AG08396 (cell line): ENCODE measurements at places on chromosomes 16 and 17.

DNA sequence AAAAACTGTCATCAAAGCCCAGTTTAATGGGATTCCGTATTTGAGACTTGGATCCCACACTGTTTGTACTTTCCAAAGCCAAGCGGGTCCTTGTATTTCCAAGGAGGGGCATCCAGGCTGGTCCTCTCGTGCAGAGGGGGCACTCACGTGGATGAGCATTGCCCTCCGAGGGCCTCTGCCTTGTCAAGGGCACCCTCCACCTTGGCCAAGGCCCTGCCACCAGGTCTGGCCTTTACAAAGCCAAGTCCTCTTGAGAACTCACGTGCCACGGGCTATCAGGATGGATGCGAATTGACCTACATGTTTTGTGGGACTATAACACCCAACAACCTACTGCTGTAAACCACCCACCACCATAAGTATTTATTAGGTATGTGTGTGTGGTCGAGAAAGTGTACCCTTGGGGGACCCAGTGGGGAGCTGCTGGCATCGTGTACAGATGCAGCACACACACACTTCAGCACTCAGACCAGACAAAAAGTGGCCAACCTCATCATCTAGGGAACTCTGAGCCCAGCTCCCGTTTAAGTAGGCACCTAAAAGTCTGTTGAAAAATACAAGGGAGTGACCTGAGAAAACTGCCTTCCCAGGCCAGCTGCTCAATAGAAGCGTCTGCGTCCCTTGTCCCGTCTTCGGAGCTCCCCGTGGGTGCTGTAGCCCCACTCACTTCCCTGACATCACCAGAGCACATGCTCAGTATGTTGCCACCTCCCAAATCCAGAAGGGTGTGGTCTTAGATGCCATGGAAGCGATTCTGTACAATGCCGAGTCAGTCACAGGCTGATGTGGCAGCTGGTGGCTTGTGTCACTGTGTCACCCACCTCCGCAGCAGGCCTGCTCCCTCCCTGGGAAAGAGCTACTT, 12.9 kb downstream of the MAP1LC3B start:
- DNase-seq, result no peak

- DNase-seq, result no peak
These were observed 32.8 kb upstream of the ETV4 start for GRCh38 chr17:43578699-43579565.

- no peak for DNase-seq
These were observed 1353.4 kb upstream of the GOT2 start for GRCh38 chr16:60087530-60087929.

GRCh38 chr17:8253801-8254200, 4.7 kb downstream of the PFAS start:
- peak; percentile 31 for DNase-seq

GRCh38 chr16:3458278-3458851, 14.9 kb downstream of the NAA60 start:
- DNase-seq, result peak; percentile 68

- no peak for DNase-seq
These were observed 8.9 kb downstream of the MPP2 start for GRCh38 chr17:43898446-43898845.

- no peak for DNase-seq
These were observed 172.0 kb upstream of the CIBAR2 start for GRCh38 chr16:85284141-85284817.

GRCh38 chr16:49821614-49822282, 34.2 kb downstream of the ZNF423 start:
- DNase-seq, result no peak

GRCh38 chr16:77330332-77331042, 104.3 kb downstream of the ADAMTS18 start:
- no peak for DNase-seq
